HT-29 (cell line): ENCODE measurements at places on chromosomes 12 and 14. TPM values are rescaled to one million over a fixed set of nuclear protein-coding genes. Genes with fewer than 3 reads are reported as not detected.

DNA sequence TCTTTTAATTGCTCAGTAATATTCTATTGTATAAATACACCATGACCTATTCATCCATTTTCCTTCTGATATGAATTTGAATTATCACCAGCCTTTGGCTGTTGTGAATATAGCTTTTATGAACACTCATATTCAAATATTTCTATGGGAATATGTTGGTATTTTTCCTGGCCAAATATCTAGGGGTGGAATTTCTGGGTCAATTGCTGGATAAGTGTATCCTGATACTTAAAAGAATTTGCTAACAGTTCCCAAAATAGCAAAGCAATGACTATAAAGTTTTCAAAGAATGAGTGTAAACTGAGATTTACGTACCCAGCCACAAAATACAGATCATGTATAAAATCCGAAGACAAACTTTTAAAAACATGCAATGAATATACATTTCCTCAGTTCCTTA, 148.7 kb upstream of the CLEC14A start:
- DNase-seq, result no peak

DNA sequence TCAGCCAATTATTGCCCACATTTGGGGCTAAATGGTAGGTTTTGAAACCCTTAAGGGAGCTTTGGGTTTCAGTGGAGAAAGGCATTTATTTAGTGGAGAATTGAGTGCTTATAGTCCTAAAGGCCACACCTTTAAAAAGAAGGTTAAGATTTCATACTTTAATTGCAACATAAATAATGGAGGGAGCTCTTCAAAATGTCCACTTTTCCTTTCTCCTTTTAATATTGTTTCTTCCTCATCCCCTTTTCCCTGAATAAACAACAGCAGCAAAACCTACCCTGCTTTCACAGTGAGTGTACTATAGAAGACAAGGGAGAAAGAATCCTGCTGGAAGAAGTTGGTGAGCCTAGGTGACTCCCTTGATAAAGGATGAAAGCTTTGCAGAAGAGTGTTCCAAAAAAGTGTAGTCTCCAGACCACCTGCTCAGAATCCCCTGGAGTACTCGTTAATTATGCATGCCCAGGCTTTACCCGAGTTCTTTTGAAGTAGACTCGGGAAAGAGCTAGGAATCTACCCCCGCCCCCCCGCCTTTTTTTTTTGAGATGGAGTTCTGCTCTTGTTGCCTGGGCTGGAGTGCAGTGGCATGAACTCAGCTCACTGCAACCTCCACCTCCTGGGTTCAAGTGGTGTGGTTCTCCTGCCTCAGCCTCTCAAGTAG, 11.5 kb upstream of the EID3 start:
- no peak for DNase-seq

GRCh38 chr12:5073054-5073453, 29.4 kb downstream of the KCNA5 start:
- no peak for DNase-seq

DNA sequence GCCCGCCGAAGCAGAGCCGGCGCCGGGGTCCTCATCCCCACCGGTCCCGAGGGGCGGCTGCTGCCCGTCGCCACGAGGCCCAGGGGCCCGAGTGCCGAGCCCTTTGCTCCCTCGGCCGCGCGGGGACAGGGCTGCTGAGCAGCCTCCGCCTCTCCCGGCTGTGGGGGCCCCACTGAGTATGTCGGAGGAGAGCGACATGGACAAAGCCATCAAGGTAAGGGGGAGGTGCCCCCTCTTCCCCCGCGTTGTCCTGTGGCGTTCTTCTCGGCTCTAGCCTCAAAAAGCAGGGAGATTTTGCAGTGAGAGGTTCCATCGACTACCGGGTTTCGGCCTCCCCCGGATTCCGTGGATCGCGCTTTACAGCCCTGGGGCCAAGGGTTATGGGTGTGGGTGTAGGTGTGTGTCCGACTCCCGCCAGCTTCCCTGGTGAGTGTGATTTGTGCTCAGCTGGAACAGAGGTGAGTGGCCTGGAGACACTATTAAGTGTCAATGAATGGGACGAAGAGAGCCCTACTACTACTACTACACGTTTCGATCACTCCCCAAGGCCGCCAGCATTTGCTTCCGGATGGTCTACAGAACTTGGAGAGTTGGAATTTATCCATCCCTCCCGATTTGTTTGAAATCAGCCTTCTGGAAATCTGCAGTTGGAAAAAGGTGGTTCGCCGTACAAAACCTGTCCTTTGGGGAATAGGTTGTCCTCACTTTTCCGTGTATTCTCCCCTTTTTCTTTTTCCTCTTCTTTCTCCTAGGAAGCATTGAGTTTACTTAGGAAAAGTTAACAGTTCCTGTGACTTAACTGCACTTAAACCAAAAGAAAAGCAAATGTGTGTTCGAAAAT, 748 bp downstream of the MAPKAPK5 start:
- peak; percentile 50 for DNase-seq

GRCh38 chr14:96105089-96105925, 66.1 kb downstream of the C14orf132 start:
- DNase-seq, result no peak

The RPS6KA5 gene
- 3.8 and 8.5 TPM in 2 replicates for total RNA-seq

The HOTAIR gene
- total RNA-seq, result 5.6 and 6.8 TPM in 2 replicates

The IFNG-AS1 gene
- not detected in 2 replicates for total RNA-seq

The SOX5 gene
- 0.57 TPM in 1 of 2 replicates, not detected in the other for total RNA-seq

The GRIP1 gene
- total RNA-seq, result 0.25 and 1.4 TPM in 2 replicates
